CD4-positive, alpha-beta T cell treated with Interferon gamma for 1 hour (primary cell): ENCODE measurements at places on chromosomes 5 and 9.

- no peak for DNase-seq
Observed at GRCh38 chr5:134577022-134577795, 51.7 kb downstream of the JADE2 start.

DNA sequence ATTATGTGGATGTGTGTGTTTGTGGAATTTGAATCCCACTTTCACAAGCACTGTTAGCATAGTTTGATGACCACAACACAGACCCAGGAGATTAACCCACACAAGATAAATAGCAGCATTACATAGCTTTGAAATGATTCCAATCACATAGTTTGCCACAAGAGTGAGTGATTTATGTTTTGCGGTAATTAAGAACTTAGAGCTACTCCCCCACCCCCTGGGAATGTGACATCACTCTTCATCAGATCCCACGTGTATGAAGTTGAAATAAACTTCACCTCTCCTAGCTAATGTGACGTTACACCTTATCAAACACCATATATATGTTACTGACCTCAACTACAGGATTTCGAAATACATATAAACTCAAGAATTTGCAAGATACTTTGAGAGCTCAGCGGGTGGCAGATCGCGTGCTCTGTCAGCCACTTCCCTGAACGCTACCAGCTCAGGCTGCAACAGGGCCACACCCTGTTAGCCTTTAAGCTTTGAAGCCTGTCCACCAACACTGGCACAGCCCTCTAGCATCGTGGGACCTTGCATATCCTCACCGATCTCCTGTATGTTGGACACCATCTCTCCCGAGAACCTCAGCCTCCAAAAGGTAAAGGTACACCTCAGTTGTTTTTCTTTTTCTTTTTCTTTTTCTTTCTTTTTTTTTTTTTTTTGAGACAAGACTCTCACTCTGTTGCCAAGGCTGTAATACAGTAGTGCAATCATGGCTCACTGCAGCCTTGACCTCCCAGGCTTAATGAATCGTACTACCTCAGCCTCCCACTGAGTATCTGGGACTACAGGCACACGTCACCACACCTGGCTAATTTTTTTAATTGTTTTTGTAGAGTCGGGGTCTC lies 1.7 kb upstream of the AGTPBP1 start:
- peak; percentile 63 for DNase-seq

DNA sequence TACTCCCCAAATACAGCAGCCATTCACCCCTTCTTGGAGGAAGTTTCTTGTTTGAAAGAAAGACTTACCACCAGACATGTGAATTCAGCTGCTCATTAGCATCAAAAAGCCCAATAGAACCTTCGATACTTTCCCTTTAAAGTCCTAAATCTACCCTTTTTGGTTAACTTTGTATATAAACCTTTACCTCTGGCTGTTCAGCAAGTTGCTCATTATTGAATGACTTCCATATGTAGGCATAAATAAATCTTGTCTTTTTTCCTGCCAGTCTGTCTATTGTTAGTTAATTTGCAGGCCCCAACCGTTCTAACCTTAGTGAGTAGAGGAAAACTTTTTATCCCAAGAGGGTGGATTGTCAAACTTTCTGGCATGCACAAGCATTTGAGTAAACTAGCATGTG lies 27.9 kb upstream of the FBXL17 start:
- DNase-seq = no peak

DNA sequence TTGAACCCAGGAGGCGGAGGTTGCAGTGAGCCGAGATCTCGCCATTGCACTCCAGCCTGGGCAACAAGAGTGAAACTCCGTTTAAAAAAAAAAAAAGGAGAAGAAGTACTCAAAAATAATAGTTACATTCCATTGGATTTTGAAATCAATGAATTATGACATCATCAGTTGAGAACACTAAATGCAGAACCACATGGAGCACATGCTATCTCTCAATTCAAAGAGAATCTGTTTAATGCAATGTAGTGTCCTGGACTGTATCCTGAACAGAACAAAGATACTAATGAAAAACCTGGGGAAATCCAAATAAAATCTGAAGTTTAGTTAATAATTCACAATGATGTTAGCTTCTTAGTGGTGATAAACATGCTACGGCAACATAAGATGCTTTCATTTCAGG lies 20.3 kb downstream of the CDC14B start:
- no peak for DNase-seq

DNA sequence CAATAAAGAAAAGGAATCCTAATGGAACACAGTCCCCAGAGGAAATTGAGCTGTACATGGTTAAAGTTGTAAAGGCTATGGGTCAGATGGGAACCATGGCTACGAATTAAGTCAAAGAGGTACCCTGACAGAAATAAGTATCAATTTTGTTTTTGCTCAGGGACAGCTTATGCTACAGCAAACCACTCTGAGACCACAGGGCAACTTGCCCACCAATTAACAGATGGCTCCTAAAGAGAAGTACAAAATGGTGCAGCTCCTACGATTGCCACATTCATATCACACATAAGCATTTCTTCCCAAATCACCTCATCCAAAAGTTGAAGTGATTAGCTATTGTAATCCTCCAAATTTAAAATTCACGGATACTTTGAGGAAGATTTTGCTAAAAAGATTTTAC lies 83.0 kb downstream of the ELAVL2 start:
- no peak for DNase-seq

DNA sequence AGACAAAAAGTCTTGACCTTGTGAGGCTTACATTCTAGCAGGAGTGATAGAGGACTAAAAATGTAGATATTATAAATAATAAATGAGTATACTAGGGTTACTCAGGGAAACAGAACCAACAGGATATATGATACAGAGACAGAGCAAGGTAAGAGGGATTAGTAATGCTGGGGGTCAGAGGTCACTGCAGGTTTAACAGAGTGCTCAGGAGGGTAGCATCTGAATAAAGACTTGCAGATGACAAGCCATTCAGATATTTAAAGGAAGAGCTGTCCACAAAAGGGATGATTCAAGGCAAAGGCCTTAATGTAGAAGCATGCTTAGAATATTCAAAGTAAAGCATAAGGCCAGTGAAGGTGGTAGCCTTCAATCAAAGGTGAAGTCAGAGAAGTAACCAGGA lies 65.6 kb upstream of the SEMA6A start:
- DNase-seq = no peak

GRCh38 chr5:120055858-120056257 lies 408.2 kb upstream of the PRR16 start:
- no peak for DNase-seq

DNA sequence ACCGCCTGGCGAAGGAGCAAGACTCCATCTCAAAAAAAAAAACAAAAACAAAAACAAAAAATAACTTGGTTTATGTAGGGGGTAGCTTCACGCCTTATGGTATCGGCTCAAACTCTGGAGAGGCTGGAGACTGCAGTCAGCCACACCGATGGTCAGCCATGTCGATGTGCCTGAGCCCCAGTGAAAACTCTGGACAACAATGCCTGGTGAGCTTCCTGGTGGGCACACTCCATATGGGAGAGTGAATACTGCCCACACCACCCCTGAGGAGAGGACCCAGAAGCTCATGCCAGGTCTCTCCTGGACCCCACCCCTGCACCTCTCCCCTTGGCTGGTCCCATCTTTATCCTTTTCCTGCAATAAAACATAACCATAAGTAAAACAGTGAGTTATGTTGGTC lies 19.6 kb downstream of the IPPK start:
- no peak for DNase-seq
